ENCODE measurements at places on chromosomes 5 and 9.

- no peak for DNase-seq
Measured at GRCh38 chr9:34862836-34863235, 95.2 kb upstream of the PHF24 start.

DNA sequence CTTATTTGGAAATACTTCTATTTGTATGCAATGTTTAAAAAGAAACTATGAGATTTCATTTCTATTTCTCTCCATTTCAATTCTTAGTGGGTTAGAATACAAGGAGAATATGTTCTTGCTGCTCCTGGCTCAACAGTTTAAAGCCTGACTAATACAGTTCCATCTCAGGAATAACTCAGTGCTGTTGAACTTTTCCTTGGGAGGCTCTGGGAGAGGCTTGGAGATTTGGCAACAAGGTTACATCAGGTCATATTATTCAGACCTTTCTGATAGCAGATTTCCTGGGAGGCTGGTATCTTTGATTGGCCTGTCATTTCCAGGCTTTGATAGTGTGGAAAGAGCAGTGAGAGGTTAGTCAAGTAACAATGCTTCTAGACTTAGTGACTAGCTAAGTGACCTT, 481.7 kb upstream of the KLF4 start:
- DNase-seq: no peak

- peak; percentile 30 for DNase-seq
Measured at GRCh38 chr5:113190347-113190746, 213.7 kb downstream of the DCP2 start.

- DNase-seq: no peak
Measured at GRCh38 chr5:140801494-140801841, 611 bp downstream of the PCDHA3 start.

DNA sequence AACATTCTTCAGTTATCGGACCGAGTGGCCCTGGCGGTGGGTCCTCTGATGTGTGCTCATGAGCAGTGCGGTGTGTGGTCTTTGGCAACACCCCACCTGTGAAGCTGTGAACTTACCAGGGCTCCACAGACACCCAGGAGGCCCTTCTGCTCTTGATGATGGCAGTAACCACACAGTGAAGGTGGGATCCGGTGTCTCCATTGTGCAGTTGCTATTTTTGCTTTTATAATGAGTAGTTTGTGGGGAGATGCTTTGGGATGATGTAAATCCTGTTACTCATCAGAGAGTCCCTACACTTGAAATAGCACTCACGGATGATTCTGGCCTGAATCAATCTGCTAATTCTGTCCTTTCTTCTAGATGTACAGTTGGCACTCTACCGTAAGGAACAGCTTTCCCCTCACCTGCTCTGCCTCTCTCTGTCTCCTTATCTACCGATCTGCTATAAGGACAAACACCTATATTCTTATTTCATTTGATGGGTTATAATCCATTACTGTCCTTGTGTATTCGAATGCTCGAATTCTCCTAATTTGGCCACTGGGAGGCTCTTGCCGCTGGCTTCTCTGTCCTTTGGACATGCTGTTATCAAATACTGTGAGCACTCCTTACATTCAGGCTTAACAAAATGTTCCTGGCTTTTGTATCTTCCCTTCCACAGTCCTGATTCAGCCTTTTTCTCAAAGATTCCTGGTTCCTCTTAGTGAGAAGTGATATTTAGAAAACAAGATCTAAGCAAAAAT, 20.2 kb downstream of the ATPSCKMT start:
- DNase-seq: peak; percentile 90

GRCh38 chr9:110994771-110995241, 43.5 kb downstream of the LPAR1 start:
- DNase-seq: no peak

DNA sequence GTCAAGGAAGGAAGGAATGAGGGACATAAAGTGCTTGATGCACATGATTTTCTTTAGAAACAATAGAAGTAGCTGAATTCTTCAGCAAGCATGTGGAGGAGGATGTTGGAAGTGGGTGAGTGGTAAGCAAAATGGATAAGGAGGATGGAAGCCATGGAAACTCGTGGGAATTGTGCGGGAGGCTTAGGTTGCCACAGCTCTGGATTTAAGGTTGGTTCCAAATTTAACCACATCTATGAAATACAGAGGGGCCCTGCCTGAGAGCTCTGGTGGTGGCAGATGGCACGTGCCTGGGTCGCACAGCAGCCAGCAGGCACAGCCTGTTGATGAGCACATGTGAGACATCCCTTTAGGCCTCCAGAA, 284.7 kb downstream of the SMARCA2 start:
- no peak for DNase-seq

DNA sequence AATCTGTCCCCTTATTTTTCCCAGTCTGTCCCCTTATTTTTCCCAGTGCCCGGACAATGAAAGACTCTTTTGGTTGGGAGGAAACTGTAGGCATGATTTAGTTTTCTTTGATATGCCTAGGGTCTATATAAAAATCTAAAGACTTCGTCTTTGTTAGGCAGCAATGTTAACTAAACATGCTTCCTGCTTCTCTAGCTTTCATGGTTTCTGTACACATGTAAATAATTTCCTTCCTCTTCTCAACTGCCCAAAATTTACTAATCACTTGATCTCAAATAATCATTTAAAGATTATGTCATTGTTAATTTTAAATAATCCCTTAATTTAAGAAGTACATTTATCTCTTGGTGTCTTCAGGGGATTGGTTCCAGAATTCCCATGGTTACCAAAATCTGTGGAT, 47.8 kb upstream of the RAPGEF6 start:
- no peak for DNase-seq

- DNase-seq: no peak
Measured at GRCh38 chr5:79093762-79094161, 17.8 kb upstream of the BHMT start.

DNA sequence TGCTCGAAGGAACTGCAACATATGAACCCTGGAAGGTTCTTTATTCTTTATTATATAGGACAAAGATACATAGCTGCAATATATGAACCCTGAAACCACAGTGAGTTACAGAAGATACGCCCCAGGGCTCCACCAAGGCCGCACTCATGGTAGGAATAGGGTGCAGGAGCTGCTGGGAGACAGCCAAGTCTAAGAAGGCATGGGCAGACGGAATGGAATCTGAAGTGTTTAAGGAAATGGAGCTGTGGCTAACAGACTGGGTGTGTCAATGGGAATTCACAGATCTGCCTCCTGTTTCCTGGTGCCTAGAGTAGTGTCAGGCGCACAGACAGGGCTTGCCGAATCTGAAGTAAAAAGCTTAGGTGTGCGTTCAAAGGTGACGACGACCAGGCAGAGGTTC, 286.4 kb downstream of the DENND1A start:
- no peak for DNase-seq

DNA sequence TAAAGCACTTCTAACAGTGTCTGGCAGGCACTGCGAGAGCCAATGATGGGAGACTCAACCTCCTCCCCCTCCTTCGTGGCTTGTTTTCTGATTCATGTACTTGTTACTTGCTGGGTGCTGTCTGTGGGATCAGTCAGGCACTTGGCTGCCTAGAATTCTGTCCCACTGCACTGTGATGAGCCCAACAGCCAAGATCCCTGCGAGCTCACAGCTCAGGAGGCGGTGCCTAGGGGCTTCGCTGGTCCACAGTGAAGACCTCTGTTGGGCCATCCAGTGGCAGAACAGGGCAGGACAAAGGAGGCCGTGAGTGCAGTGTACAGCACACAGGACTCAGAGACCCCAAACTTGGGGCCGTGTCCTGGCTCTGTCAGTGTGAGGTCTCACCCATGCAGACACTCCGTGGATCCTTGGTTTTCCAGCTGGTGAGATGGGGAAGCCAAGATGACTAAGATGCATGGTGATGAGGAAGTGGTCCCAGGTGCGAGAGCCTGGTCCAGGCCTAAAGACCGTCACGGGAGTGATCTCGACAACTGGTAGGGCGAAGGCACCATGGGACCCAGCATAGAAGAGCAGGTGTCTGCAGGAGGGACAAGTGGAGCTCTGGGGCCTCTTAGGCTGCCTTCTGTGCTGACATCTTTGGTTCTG, 19.5 kb downstream of the MYMK start:
- DNase-seq: peak; percentile 25

DNA sequence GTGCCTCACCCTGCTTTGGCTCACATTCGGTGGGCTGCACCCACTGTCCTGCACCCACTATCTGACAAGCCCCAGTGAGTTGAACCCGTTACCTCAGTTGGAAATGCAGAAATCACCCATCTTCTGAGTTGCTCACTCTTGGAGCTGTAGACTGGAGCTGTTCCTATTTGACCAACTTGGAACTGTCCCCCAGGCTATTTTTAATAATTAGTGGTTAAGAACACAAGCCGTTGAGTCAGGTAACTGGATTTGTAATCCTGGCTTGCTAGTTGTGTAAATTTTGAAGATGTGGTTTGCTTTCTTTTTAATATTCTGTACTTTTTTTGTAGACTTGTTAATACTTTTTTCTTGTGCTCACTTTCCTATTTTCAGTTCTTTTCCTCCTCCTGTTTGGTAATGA, 81.2 kb downstream of the CNTLN start:
- DNase-seq: peak; percentile 3

GRCh38 chr5:35477321-35477720, 140.3 kb upstream of the SPEF2 start:
- no peak for DNase-seq

DNA sequence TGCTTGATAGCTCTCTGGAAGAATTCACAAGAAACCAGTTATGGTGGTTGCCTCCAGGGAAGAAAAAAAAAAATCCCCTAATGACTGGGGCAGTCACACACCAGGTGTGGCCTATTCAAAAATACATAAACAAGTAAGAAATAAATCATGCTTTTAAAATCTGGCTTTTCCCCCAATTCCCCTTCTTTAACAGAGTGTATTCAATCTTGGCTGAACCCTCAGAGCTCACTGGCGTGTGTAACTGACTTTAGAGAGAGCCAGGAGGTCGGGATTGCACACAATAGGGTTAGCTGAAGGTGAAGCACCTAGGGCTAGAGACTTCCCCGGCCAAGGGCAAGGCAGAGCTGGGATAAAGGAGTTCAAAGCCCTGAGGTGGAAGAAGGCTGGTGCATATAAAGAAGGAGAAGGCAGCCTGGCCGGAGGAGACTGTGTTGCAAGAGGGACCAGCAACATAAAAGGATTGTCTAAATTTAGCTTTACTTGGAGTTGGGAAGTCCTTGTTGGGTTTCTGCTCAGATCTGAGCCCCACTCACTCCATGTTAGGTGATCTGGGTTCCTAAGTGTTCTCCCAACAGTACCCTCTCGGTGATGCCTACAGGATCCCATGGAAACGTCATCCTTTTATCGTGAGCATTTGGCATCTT, 19.7 kb downstream of the FNBP1 start:
- no peak for DNase-seq

DNA sequence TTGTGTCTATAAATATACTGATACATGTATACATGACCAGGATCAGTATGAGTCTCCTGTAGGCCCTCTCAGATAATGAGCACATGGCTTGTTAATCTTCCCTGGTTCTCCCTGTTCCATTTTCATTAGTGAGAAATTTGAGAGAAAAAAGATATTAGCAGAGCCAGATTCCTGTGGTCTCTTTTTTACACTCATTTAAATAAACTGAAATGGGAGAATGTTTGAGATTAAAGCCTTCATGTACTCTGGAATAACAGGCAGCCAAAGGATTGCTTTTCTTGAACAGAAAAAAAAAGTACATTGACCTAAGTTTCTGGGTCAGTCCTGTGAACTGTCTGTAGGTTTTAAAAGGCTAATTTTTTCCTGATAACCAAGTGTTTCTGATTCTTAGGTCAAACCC, 44.2 kb downstream of the PWWP2A start:
- DNase-seq: peak; percentile 49

GRCh38 chr5:169301386-169301934, 521 bp upstream of the SLIT3 start:
- DNase-seq: peak; percentile 27

- DNase-seq: no peak
Measured at GRCh38 chr5:109310315-109310714, 99.5 kb downstream of the PJA2 start.

DNA sequence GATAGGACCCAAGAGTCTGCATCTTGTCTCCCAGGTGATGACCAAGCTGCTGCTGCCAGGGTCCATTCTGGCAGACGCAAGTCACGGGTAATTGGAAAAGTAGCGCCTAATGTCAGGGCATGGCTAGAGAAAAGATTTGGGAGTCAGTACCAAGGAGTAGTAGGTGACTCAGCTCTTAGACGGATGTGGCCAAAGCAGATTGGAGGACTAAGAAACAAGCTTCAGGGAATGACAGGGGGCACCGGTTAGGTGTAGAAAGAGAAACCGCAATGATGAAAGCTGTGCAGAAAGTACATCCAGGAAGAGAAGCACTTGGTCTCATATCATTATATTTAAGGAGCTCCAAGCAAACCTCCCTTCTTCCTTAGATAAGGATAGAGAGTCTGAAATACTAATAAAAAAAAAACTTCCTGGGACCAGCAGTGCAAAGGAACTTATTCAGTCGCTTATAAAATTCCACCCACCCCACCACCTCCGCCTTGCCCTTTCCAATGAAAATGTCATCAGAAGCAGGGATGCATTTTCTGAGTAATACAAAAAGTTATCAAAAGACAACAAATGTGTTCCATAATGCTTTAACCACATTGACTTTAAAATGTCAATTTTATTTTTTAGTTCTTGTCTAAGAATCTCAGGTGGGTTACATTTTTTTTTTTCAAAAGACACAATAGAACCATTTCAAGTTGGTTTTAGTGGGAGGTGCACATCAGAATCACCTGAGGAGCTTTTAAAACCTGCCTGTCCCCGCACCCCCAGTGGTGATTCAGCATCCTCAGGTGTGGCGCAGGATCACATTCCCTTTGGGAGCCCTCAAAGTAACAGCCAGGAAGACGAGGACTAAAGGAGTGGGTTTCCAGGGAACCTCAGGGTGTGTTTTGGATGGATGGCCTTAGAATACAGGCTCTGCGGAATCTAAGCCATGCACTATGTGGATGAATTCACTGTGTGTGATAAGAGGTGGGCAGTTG, 31.2 kb downstream of the PTPN3 start:
- peak; percentile 30 for DNase-seq

GRCh38 chr9:12794101-12794799, 19.4 kb downstream of the LURAP1L start:
- no peak for DNase-seq

- DNase-seq: peak; percentile 81
Measured at GRCh38 chr9:63816751-63817621, 1468.0 kb downstream of the FOXD4L5 start.

DNA sequence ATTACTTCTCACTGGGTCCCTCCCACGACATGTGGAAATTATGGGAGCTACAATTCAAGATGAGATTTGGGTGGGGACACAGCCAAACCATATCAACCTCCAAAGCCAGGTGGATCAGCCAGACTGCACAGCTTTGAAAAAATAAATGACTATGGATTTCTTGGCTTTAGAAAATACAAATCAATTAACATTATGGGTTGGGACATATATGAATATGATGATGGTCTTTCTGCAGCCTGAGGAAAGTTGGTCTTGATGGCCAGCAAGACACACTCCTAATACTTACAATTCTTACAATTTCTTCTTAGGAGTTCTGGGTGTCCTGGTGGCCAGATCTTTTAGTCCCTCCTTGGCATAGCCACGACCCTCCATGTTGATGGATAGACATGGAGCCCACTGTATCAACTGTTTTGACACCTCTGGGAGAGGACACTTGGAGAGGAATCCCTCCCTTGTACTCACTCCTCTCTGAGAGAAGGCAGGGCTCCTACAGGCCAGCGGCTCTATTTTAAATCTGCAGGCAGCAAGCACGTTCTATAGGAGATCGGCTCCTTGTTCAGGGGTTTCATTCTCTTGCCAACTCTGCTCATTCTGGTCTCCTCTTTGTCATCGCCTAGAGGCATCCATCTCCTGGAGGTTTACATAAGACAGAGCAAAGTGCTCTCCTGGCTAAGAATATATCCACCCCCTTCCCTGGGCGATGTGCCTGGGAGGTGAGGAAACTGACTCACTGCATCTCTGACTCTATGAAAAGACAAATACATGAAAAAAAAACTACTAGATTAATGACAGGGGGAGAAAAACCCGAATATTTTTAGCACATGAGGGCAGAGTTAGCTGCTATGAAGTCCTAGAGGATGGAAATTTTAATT, 145.9 kb downstream of the CARTPT start:
- peak; percentile 92 for DNase-seq

Measured in astrocyte (in vitro differentiated cells and primary cell).